ENCODE measurements at places on chromosomes 1 and 21.

DNA sequence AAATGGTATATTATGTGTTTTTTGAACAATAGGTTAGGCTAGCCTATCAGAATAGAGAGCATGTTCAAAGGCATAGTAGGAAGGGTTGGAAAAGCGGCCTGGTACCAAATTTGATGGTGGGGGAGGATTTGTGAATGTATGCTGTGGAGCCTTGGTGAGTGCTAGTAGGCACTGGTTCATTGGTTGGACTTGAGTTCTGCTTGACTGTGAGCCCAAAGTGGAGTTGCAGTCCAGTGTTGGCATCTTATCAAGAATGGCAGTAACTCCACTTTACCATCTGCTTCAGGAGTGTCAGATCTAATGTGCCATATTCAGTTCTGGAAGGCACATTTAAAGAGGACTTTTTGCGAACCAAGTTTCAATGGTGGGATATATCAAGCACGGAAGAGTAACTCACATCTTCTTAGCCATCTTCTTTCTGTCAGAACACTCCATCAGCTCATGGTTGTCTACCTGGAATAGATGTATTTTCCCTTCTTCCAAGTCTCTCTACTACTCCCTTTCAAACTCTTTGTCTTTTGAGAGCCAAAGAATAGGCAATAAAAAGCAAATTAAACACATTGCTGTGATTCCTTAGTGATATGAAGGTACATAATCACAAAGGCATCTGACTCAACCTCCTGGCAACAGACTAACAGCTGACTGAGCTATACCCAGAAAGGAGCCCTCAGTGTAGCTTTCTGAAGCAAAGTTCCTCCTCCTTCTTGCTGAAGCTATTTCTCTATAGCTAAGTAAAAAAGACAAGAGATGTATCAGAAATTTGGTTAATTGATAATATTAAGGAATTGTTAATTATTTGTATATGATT, 21.7 kb downstream of the LRRC8B start:
- no peak for DNase-seq

DNA sequence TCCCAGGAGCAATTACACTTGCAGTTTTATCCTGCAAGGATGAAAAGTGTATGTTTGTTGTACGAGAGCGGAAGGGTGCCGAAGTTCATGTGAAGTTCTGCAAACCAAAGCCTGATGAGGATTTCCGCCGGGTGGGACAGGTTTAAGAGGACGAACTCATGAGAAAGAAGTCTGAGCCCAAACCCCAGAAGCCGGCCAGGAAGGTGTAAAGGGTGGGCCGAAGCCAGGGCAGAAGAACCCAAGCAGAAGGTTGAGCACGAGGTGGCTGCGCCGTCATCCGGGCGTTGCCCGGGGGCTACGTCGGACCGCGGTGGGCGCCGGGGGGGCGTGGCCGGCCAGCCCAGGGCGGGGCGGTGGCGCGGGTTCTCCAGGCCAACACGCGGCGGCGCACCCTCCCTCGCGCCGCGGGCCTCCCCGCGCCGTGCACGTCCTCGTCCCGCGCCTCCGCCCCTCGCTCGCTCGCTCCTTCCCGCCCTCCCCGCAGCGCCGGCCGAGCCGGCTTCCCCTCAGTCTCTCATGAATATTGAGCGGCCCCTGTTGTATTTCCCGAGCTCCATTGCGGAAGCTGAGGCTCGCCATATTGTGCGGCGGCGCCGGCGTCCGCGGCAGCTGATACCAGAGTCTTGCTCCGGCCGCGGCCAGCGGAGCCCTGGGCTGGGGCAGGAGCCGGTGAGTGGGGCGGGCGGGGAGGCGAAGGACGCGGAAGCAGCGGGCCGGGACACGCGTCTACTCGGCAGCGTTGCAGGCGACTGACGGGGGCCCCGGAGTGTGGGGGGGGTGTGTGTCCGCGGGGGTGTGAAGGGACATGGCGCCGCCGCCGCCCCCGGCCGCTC, at the start of gene RNF2:
RNF2 (plus strand) TSS at position 578 of the 833 bp plus-strand sequence. CDS start 41,996 bp downstream, outside the sequence.
- DNase-seq: peak; percentile 87

DNA sequence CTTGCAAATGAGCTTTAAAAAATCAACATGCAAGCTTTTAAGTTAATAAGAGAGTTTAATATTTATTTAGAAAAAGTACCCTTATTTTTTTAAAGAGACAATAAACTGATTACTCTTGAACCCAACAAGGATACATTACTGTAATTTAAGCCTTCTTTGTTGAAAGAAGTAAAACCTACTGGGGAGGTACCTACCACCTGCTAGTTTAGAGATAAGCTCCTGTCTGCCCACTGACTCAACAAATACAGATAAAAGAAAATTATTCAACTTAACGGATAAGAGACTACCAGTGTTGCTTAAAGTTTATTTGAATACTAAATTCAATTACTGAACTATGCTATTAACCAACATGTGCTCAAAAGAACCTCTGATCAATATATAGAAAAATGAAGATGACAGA, 23.1 kb downstream of the USP24 start:
- no peak for DNase-seq

- no peak for DNase-seq
Measured at GRCh38 chr21:36551731-36552433, 72.0 kb upstream of the CLDN14 start.

DNA sequence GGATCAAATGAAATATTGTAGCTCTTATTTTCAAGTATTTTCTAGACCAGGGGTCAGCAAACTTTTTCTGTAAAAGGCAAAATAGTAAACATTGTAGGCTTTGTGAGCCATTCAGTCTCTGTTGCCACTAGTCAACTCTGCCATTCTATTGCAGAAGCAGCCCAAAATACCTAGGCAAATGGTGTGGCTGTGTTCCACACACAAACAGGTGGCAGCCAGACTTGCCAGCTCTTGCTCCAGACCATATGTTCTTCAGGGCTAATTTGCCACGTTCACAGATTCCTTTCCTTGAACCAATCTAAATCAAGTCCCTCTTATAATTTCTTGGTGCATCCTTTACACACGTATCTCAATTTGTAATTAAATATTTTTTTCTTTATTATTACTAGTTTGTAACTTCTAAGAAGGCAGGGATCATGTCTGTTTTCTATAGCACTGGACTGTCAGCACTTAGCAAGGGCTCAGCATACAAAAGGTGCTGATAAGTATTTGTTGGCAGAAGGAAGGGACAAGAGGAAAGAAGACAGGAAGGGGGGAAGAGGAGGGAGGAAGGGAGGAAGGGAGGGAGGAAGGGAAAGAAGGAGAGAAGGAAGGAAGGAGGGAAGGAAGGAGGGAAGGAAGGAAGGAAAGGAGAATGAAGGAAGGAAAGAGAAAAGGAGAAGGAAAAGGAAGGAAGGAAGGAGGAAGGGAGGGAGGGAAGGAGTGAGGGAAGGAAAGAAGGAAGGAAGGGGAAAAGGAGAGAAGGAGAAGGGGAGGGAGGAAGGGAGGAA, 106.5 kb upstream of the EDEM3 start:
- DNase-seq: peak; percentile 46

DNA sequence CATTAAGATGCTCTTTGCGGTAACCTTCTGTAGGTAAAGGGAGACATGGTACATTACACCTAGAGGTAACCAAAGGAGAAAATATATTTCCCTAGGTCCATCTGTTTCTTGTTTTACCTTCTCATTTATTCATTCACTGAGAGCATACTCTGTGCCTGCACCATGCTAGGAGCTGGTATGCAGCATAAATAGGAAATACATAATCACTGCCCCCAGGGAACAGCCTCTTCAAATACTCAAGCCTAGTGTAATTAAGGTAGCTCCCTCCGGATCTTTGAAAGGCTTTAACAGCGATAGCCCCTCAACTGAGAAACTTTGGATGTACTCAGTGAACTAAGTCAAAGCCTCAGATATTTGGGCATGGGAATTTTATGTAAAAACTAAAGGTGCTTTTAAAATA, 123.6 kb downstream of the GABPA start:
- DNase-seq: no peak

- DNase-seq: no peak
Measured at GRCh38 chr21:38712071-38712470, 93.7 kb upstream of the ETS2 start.

GRCh38 chr1:119314001-119314796, 54.4 kb upstream of the HAO2 start:
- DNase-seq: no peak

- DNase-seq: no peak
Measured at GRCh38 chr1:229857585-229857984, 209.5 kb upstream of the GALNT2 start.

GRCh38 chr1:14780271-14780670, 181.8 kb downstream of the KAZN start:
- no peak for DNase-seq

DNA sequence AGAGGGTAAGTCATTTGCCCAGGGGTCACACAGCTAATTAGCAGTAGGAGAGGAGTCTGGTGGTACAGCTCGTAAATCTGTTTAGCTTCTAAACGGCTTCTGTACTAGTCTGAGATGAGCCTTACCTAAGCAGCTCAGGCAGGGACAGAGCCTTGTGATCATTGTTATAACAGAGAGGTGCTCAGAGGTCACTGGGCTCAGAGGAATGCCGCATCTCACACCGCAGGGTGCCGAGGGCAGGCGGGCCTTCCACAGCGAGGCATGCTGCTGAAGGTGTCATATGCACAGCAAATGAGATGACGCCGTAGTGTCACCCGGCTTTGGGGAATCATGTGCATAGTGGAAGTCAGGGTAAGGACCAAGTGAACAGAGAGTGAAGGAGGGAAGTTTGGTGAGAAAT, 305.2 kb upstream of the FMN2 start:
- DNase-seq: no peak

- no peak for DNase-seq
Measured at GRCh38 chr1:119477710-119478109, 29.3 kb upstream of the HSD3B1 start.

GRCh38 chr1:9016455-9016854, 9.8 kb downstream of the SLC2A7 start:
- no peak for DNase-seq

GRCh38 chr1:18936814-18937481, 19.5 kb downstream of the IFFO2 start:
- DNase-seq: no peak

DNA sequence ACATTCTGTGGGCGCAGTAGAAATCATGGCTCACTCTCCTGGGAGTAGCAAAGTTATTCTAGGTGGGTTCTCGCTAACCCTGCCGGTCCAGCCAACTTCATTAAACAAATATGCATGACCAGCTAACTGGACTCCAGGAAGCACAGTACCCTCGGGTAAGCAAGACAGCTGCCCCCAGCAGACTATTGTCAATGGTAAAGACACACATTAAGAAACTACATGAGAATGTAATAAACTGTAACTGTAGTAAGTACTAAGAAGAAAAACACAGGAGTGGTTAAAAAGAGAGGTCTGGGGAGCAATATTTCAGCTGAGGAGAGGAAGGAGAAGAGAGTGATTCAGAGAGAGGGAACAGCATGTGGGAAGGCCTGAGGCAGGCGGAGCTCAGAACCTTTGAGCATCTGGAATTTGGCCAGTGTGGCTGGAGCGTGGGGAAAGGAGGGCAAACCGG, 7.4 kb downstream of the SLC2A5 start:
- DNase-seq: no peak

Measured in germinal center (tissue), 1 donor.